ENCODE measurements at places on chromosomes 6 and 20.

DNA sequence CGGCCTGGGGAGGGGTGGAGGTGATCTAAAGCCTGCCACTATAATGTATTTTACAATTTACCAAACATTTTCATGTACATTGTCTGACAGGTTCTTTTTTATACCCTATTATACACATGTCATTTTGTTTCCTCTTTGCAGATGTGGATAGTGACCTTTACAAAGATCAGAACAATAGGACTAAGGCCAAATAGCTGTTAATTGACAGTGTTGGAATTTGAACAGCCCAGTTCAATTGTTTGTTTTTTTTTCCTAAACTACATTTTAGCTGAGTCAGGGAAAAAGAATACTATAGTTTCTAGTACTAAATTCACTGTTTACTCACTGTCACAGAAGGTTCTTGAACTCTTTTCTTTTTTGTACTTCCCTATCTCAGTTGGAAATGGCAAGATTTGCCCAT, 40.2 kb downstream of the PGM3 start:
- DNase-seq, result no peak

- peak; percentile 41 for DNase-seq
Measured at GRCh38 chr20:17904027-17904426, 64.6 kb downstream of the SNX5 start.

DNA sequence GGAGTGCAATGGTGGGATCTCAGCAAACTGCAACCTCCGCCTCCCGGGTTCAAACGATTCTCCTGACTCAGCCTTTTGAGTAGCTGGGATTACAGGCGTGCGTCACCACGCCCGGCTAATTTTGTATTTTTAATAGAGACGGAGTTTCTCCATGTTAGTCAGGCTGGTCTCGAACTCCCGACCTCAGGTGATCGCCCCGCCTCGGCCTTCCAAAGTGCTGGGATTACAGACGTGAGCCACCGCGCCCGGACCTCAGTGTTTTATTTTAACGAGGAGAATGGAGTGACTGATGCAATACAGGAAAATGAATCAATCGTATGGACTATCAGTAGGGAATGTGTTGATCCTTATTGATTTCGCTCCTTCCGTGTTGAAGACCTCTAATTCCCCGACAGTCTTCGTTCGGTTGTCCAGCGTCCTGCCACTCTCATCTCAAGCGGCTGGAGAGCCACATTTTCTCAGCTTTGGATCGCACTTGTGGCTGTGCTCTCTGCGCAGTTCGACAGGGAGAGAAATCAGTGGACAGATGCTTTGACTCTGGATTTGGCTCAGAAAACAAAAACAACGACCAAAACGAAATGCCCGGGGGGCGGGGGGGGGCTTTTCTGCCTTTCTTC, 166.2 kb downstream of the TRIM27 start:
- DNase-seq, result no peak

DNA sequence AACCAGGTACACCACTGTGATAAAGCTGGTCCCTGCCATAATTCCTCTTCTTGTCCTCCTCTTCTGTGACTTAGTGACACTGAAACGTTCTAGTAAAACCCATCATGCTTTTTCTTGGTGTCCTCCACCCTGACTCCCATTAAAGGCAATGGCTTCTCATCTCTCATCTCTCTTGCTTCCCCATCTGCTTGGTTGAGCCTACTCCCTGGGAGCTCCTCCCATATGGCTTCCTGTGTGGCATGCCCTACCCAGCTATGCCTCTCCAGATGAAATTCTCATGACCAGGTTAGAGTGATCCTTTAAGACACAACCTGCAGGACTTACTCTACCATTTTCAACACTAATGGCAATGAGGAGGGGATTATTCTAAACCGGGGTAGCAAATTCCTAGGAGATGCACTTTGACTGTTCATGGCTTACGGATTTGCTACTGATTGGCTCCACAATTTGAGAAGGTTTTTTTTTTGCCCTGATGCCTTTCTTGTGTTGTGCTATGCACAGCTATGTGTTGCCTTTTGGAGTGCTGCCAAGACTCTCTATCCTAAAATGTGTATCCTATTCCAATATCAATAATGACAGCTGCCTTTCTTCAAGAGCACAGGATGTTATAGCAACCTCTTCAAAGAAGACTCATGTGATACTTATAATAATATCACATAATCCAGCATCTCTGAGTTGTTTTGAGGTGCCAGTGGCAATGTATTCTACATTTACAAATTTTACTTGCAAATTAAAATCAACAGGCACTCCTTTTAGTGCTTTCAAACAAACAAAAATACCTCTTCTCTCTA, 6.1 kb downstream of the SIRPG start:
- no peak for DNase-seq

GRCh38 chr6:116556065-116556464, 2.5 kb downstream of the CALHM4 start:
- DNase-seq, result no peak

DNA sequence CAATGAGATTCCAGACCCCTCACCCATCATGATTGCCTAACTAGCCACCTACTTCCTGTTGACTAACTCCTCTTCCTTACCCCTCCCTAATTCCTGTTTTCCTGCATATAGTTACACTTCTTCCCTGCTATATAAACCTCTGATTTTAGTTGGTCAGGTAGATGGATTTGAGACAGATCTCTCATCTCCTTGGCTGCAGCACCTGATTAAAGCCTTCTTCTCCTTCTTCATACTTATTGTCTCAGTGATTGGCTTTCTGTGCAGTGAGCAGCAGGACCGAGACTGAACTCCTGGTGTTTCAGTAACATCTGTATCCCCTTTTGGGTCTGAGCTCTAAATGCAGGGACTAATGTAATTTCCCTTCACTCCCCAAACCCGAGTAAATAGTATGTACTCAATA, 51.7 kb upstream of the ATXN1 start:
- no peak for DNase-seq

- DNase-seq, result no peak
Measured at GRCh38 chr6:101402622-101403031, 9.1 kb downstream of the GRIK2 start.

DNA sequence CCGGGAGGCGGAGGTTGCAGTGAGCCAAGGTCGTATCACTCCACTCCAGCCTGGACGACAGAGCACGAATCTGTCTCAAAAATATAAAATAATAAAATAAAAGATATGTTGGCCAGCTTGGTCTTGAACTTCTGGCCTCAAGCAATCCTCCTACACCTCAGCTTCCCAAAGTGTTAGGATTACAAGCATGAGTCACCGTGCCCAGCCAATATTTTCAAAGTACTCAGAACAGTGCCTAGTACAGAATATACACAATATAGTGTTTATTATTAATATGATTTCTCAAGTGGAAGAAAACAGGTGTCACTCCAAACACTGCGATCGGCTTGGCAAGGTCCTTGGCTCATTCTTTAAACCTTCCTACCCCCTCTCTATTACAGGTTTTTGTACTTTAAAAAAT, 3.1 kb downstream of the FAM210B start:
- DNase-seq, result no peak

DNA sequence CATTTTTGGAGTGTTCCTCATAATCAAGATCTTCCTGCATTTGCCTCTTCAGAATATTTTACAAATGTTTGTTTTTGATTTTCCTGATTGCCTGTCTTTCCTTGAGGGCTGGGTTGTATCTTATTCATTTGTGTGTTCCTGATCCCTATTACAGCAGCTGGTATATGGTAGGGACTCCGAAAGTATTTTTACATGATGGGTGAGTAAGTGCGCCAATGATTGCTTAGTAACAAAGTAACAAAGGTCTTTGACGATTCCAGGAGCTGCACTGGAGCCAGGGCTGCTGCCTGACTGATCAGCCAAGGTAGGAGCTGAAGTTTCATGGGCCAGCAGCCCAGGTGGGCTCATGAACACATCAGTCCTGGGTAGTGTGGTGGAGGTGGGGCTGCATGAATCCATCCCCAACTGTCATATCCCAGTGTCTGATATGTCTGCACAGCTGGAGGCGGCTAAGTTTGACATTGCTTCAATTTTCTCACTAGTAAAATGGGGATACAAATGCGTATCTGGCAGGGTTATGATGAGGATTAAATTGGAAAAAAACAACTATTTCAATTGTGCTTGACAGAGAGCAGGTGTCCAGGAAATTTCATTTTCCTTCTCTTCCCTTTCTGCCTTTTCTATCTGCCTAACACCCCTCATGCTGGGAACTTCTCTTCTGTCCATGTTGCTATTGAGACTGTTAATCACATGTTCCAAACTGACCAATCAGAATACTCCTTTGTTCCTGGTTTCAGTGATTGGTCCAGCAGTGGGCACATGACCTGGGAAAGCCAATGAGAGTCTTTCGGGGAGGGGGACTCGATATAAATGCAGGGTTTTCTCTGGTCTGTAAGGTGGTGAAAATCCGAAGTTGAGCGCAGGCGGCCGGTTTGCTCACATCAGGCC, 90.7 kb downstream of the CDH26 start:
- no peak for DNase-seq

- no peak for DNase-seq
Measured at GRCh38 chr6:164579035-164579434, 730.4 kb downstream of the C6orf118 start.

DNA sequence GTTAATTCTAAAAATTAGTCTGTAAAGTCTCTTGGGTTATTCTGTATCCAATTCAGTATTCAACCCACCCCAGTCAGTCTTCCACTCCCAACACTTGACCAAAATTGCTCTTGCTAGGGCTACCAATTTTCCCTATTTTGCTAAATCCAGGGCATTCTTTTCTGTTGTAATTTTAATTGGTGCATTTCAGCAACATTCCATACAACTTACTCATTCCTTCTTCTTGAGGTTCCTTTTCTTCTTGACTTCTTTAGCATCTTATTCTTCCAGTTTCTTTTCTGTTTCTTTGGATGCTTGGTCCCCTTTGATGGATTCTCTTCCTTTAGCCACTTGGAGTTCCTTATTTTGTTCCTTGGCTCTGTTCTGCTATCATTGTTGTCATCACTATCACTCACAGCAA, 11.2 kb upstream of the GRM1 start:
- no peak for DNase-seq

GRCh38 chr20:5195655-5196054, 68.8 kb downstream of the CDS2 start:
- no peak for DNase-seq

- DNase-seq, result no peak
Measured at GRCh38 chr6:82183642-82184282, 63.8 kb downstream of the IBTK start.

- peak; percentile 49 for DNase-seq
Measured at GRCh38 chr20:62887152-62887859, 25.7 kb upstream of the TCFL5 start.

DNA sequence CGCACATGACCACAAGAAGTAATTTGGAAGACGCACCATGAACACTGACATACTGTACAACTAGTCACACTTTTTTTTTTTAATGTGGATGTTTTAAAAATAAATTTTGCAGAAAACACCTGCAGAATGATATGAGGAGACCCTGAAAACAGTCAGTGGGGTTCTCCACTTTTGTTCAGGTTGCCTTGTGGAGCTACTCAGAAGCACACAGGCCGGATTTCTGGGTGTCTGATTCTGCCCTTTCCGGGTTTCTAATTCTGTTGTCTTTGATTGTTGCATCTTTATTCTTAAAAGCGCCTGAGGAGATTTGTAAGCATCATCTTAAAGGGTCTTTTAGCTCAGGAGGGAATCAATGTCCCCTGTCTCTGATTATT, 74.5 kb downstream of the SSR1 start:
- DNase-seq, result no peak

GRCh38 chr20:59451641-59452040, 151.2 kb downstream of the EDN3 start:
- no peak for DNase-seq

DNA sequence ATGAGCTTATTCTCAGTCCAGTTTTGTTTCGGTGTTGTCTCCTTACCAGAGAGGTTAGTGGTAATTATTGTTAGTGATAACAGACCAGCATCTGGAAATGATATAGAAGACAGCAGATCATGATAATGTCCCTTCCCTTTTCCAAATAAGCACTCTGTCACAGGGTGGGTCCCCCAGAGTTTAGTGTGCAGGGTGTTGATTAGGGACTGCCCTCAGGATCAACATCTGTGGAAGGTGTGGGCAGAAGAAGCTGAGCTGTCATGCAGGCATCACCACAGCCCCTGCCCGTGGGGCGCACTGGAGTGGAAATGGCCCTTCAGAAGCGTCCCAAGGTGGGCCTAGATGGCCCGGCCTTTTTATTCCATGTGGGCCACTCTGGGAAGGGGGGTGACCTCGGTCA, 67.6 kb upstream of the DTNBP1 start:
- DNase-seq, result no peak

GRCh38 chr6:53728570-53729194, 63.1 kb upstream of the KLHL31 start:
- DNase-seq, result peak; percentile 72

DNA sequence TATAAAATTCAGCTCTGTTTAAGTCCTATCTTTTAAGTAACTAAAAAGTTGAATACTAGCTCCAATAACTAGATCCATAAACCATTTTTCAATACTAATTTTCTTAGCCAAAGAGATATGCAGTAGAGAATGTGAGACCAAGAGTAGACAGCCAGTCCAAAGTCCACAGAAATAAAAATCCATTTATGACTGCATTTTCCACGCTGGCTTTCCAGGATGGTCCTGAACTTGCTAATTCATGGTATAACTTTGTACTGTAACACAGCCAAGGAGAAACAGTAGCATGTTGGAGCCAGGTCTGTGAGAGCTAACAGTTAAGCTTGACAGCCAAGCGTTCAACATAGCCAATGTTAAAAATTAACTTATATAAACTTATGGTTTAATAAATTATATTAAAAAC, 156.2 kb downstream of the GMPR start:
- DNase-seq, result no peak

GRCh38 chr20:60851826-60852704, 400.0 kb upstream of the CDH4 start:
- DNase-seq, result no peak

GRCh38 chr20:61100489-61100888, 151.6 kb upstream of the CDH4 start:
- DNase-seq, result no peak

GRCh38 chr20:5364136-5364821, 47.5 kb upstream of the PROKR2 start:
- no peak for DNase-seq

DNA sequence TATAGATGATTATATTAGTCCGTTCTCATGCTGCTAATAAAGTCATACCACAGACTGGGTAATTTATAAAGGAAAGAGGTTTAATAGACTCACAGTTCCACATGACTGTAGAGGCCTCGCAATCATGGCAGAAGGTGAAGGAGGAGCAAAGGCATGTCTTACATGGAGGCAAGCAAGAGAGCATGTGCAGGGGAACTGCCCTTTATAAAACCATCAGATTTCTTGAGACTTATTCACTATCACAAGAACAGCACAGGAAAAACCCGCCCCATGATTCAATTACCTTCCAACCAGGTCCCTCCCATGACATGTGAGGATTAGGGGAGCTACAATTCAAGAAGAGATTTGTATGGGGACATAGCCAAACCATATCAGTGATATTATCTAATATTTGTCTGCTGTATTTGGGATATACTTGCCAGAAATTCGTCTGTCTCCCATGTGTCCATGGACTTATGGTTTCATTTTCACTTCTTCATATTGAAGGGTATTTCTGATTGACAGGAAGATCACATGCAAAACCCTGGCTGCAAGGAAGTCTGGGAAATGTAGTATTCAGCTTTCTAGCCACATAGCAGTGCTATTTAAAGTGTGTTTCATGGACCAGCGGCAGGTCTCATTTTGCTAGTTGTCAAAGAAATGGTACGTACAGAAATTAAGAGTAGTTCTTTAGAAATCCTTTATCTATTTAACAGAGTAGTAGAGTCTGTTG, 50.5 kb upstream of the PAK5 start:
- no peak for DNase-seq

GRCh38 chr20:59850018-59850641, 83.3 kb downstream of the SYCP2 start:
- DNase-seq, result no peak
